ENCODE measurements at places on chromosomes 12 and 14.

GRCh38 chr12:10184261-10184843 lies 5.5 kb downstream of the TMEM52B start:
- no peak for DNase-seq

DNA sequence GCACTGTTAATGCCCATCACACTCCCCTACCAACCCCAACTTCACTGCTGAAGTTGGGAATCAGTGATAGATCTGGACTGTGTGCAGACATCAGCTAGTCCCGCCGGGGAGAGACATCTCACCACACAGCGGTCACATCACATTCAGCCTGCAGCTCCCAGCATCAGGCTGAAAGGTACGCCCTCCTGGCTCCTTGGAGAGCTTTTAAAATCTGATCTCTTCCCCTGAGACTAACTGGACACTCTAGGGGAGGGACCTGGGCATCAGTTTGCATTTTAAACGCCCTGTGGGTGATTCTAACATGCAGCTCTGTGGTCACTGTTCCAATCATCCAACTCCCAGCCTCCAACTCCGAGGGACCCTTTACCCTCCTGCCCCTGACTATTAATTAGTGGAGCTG lies 58.4 kb downstream of the CCDC85C start:
- no peak for DNase-seq

- no peak for DNase-seq
Measured at GRCh38 chr12:66210840-66211239, 21.8 kb downstream of the IRAK3 start.

DNA sequence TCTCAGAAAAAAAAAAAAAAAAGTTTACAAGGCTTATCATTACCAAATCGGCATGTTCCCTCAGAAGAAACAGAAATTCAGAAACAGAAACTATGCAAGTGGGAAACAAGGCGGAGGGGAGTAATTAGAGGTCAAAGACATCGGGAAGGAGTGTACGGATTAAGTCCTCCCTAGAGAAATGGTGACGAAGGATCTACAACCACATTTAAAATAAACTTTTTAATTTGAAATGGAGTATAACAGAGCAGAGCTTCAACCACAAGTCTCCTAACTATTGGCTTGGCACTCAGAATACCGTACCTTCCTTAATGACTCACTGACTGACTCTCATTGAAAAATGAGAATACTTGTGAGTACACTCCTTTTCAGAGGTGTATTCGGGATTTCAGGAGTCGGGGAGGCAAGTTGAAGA lies 908 bp downstream of the ENTPD5 start:
- DNase-seq, result peak; percentile 67

- no peak for DNase-seq
Measured at GRCh38 chr12:105322070-105322469, 8.4 kb upstream of the C12orf75 start.

DNA sequence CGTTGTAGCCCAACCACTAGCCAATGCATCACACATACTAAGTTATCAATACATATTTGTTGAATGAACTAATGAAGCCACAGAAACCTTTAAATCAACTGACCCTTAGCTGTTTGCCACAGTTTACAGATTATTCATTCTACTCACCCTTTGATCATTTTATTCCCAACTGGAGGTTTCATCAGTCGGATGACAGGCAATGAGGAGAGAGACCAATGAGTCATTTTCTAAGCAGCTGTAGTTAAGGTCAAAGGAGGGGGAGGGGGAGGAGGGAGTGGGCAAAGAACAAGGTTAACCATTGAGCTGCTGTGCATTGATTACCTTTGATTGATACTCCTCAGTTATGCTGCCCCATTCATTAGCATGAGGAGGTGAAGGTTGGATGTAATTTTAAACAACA lies 469.5 kb downstream of the VRK1 start:
- peak; percentile 84 for DNase-seq

DNA sequence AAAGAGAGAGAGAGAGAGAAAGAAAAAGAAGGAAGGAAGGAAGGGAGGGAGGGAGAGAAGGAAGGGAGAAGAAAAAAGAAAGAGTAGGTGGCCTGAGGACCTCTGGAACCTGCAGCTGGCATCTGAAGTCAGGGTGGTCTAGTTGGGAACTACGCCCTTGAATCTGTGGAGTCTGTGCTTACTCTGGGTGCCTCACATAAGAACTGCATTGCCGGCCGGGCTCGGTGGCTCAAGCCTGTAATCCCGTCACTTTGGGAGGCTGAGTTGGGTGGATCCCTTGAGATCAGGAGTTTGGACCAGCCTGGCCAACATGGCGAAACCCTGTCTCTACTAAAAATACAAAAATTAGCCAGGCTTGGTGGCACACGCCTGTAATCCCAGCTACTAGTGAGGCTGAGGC lies 10.0 kb upstream of the NRDE2 start:
- DNase-seq, result no peak

DNA sequence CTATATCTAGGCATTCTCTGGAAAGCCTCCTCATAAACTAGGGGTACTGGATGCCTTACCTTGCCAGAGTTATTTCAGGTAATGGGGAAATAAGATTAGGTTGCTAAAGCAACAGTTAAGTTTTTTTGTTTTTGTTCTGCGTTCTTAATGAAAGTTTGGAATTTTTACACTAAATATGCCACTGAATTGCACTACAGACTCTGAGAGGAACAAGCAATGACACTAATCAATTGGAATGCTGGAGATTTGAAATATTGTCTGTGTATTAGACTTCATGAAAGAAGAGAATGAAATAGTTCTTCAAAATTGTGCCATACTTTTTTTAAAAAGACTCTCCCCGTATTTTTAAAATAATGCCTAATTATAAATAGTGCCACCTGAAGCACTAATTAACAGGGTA lies 287.8 kb downstream of the NAV3 start:
- no peak for DNase-seq

DNA sequence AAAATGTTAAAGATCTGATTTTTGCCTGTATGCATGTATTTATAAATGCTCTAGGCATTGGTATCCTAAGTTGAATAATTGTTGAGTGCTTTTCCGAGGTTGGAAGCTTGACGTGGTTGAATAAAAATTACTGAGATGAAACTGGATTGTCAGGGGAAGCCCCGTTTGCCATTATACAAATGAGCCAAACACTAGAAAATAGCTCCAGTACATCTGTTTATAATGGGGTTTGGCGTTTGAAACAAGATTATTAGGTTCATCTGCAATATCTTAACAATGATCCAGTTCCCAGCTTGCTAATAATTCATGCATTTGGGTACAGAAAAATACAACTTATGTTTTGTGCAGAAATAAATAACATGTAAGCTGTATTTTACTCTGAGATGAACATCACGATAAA lies 789.6 kb downstream of the GALC start:
- DNase-seq, result no peak

DNA sequence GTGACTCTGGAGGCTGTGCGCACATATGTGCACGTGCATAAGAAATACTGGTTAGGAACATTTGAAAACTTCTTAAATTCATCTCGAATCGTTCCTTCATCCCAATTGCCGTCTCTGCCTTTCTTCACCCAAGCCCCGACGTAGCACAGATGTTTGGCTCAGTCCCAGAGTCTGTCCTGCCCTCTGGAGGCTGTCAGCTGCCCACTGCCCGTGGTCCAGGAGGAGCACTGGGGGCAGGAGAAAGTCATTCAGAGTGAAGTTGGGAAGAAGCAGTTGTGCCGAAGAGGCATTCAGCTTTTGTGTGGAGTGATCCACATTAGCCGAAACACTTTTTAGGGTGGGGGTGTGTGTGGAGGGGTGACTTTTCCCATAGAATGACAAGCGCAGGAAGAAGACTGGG lies 124.9 kb downstream of the TSPAN9 start:
- DNase-seq, result no peak

DNA sequence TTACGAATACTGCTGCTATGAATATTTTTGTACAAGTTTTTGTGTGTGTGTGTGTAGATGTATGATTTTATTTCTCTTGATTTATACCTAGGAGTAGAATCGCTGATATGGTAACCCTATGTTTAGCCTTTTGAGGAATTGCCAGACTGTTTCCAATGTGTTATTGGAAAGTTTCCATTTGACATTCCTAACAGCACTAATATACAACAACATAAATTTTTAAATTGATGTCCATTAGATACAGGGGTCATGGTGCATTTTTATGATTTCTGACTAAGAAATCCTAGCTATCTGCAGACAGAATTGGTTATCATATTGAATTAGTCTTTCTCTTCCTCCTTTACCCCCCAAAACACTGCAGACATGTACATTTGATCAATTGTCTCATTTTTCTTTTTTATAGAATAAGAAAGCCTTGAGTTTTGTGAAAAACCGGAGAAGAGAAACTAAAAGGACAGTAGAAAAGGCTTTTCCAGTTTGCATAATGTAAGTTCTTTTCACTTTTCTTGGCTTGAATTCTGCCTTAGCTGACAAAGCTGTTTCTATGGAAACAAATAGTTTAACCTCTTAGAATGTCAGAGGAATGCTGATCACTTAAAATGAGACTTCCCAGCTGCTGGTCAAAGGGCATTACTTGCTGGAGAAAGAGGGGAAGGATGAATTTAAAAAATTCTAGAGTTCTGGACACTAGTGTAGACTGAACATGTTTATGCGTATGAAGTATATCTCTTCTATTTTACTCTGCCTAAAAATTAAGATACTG lies 28.2 kb downstream of the PALS1 start:
- DNase-seq, result peak; percentile 55

DNA sequence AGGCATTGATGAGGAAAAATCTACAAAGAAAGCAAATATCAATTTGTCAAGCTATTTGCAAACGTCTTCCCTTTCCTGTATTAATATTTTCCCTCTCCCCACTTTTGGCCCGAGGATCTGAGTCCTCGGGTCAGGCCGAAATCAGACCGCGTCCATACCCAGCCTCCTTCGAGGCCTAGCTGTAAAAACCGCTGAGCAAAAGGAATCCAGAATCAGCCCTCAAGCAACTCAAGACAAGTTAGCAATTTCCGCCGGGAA lies 353 bp upstream of the MAPK1IP1L start:
- no peak for DNase-seq

DNA sequence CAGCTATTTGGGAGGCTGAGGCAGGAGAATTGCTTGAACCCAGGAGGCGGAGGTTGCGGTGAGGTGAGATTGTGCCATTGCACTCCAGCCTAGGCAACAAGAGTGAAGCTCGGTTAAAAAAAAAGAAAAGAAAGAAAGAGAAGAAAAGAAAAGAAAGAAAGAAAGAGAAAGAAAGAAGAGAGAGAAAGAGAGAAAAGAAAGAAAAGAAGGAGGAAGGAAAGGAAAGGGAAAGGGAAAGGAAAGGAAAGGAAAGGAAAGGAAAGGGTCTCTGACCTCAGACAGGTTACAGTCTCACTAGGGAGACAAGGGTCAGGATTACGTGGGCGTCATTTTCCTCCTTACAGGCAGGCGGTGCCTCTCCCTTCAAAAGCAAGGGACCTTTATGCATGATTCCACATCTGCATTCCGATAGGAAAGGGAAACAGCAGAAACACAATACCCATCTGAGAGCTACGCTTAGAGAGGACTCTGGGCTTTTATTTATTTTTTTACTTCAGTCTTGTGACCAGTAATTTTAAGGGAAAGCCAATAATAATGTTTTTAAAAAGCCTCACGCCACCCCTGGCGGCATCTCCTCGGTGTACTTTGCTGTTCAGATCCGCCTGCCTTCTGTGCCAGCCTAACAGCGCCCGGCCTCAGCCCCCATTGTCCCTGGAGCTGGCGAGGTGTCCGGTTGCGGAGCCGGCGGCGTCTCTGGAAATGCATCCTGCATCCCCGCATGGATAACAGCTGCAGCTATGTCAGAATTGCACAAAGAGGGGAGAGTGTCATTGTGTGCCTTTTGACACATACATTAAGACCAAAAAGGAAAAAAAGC lies 945 bp upstream of the HIP1R start:
- peak; percentile 85 for DNase-seq

- DNase-seq, result no peak
Measured at GRCh38 chr14:22540293-22540692, 48.7 kb downstream of the DAD1 start.

- peak; percentile 42 for DNase-seq
Measured at GRCh38 chr14:70601162-70601561, 707 bp upstream of the MED6 start.

GRCh38 chr12:75820848-75821578 lies 210.6 kb downstream of the PHLDA1 start:
- peak; percentile 54 for DNase-seq

DNA sequence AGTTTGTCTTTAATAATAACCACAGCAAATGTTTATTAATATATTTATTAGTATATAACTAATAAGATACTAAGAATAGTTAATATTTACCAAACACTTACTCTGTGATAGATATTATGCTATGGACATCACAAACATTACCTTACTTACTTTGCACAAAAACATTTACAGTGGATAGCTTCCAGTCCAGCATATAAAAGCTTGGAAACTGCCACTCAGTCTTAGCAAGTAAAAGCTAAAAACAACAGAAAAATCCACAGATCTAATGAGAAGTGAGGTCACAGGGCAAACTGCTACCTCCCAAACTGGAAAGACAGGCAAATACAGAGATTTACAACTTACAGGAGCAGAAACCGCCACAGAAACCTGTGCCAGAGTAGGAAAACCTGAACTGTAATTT lies 99.8 kb downstream of the METTL25 start:
- no peak for DNase-seq

DNA sequence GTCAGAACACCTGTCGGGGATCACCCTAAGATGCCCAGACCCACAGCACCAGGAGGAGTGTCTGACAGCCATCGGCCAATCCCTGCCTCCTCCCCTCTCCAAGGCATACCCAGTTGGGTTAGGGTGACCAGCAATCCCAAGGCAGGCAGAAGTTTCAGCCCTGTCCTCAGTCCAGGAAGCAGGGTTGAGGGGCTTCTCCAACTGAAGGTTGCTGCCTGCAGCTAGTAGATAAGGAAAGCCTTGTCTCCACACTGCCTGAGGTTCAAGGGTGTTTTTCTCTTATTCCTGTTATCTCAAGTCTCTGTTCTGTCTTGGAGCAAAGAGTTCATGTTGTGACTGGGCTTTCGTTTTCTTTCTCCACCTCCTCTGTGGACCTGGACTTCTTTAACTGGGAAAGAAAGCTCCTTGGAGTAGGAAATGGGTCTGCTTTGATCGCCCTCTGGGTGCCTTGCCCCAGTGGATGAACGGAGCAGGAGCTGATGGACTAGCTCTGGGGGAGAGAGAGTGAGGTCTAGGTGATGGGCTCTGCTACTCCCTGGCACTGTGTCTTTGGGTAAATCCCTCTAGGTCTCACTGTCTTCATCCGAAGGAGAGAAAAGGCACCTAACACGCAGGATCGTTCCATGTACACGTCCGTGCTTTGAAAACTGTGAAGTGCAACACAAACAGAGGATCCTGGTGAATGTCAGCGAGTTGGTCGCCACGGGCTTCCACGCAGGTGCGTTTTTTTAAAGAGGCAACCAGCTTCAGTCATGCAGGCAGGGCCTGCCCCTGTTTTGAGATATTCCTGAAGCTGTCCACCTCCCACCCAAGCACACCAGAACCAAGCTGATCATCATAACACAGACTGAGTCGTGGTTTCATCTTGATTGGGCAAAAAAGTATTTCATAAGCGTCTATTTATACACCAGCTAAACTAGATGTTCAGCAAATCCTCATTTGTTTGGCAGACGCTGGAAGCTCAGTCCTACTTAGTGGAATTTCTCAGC lies 52.5 kb upstream of the FOXN3 start:
- no peak for DNase-seq

DNA sequence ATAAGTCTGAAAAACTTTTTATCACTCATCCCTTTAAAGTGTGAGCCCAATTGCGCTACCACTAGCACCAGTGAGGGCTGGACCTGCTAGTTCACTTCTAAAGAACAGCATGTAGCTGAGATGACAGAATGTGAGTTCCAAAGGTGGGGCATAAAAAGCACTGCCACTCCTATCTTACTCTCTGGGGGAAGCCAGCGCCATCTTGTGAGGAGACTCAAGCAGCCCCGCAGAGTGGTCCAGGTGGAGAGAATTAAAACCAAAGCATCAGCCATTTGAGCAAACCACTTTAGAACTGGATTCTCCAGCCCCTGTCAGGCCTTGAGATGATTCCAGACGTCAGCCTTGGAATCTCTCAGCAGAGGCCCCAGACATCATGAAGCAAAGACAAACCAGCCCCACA lies 39.9 kb downstream of the TMEM132D start:
- DNase-seq, result no peak

All from ACHN (cell line).